HCT116 (cell line): ENCODE measurements at places on chromosomes 1 and 21.

DNA sequence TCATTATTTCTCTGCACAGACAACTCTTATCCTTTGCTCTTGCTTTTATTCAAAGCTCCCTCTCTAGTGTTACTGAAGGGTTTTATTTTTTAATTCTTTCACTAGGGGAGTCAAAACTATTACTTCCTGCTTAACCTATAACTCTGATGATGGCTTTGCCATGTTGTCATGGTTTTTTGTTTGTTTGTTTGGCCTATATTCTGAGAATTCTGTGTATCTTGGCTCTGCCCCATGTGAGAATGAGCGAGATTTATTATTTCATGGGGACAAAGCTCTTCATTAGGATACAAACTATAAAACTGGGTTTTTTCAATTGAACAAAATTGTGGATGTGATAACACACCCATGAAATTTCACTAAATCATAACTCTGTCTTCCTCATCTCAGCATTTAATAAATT, 190.5 kb upstream of the C1orf105 start:
- no peak for DNase-seq

DNA sequence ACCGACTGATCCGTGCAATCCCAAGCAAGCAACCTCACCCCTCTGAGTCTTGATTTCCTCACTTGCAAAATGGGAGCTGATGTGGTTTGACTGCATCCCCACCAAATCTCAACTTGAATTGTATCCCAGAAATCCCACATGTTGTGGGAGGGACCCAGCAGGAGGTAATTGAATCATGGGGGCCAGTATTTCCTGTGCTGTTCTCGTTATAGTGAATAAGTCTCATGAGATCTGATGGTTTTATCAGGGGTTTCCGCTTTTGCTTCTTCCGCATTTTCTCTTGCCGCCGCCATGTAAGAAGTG, 58.4 kb downstream of the FHAD1 start:
- DNase-seq = no peak

DNA sequence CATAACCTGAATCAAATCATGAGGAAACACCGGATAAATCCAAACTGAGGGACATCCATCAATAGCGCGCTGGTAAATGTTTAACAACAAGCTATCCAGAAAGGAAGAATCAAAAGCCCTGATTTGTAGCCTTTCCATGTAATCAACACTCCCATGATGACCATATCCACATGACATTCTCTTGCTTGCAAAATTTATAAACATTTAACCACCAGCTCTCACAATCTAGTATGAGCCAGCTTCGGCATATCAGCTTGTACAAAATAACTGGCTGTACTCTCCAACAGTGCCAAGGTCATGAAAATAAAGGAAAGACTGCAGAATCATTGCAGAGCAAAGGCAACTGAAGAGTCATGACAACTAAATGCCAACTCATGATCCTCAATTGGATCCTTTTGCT, 15.7 kb downstream of the HSD11B1 start:
- no peak for DNase-seq

- DNase-seq = no peak
These were observed 193.6 kb upstream of the KAZN start for GRCh38 chr1:14404862-14405301.

GRCh38 chr1:181080556-181080955, 7.9 kb upstream of the IER5 start:
- no peak for DNase-seq

DNA sequence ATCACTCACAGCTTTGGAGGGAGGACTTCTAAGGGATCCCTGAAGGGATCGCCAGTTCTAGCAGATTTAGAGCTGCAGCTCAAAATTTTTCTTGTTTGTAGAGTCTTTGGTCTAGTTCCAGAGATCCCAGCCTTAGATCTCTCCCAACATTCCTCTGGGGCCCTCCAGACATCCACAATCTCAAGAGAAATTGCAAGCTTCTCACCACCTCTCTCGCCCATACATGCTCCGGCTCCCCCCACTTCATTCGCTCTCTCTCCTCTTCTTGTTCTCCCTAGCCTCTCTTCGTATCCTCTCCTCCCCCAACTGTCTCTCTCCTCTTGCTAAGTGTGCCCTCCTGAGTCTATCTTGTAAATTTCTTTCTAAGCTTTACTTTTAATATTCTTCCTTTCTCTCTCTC, 15.1 kb upstream of the TUT4 start:
- no peak for DNase-seq

DNA sequence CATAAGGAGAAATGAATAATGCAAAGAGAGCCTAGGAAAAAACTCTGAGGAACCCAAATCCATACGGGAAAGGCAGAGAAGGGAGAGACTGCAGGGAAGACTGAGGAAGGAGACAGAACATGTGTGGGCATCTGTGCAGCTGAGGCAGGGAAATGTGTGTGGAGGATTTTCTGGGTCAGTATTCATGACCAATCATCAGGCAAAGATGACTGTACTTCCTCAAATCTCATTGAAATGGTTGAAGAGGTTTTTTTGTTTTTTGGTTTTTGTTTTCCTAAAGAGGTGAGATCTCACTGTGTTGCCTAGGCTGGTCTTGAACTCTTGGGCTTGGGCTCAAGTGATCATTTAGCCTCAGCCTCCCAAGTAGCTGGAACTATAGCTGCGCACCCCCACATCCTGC, 15.7 kb downstream of the DIP2A start:
- DNase-seq = no peak

DNA sequence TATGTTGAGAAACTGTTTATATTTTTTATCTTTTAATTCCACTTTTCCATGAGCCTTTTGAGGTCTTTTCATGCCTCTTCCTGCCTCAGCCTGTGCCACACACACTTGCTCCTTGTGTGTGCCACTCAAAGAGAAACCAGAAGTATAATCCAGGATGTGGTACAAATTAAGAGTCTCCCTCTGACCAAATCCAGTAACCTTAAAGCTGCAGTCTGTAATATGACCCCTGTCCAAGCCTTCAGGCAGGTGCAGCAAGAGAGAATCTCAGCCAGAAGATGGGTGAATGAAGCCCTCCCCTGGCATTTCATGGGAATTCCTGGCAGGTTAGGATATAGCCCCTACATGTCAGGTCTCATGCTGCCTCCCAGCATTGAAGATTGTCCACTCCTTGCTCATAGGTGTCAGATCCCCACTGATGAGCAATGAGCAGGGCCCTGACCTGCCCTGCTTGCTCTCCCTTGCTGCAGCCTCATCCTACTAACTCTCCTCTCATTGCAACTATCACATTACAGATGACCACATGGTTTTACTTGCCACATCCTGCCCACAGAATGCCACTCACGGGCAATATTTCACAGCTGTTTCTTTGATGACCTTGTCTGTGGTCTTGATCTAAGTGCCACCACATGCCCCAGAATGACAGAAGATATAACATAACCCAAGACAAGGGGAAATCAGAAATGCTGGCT, 169.3 kb downstream of the SEC16B start:
- DNase-seq = no peak

GRCh38 chr1:66834926-66835325, 33.9 kb upstream of the INSL5 start:
- DNase-seq = no peak

DNA sequence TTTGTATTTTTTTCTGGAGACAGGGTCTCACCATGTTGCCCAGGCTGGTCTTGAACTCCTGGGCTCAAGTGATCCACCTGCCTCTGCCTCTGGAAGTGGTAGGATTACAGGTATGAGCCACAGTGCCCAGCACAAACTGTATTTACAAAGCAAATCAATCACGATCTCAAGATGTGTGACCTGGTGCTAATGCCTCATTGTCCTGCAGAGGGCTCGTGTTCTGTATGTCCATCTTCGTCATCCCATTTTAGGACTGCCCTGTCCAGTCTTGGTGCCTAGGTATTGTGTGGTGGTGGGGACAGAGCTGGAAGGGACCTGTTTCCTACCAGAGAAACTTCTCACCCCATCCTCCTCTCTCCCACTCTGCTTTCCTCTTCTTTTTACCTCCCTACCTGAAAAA, 20.2 kb downstream of the PROK1 start:
- DNase-seq = peak; percentile 63

DNA sequence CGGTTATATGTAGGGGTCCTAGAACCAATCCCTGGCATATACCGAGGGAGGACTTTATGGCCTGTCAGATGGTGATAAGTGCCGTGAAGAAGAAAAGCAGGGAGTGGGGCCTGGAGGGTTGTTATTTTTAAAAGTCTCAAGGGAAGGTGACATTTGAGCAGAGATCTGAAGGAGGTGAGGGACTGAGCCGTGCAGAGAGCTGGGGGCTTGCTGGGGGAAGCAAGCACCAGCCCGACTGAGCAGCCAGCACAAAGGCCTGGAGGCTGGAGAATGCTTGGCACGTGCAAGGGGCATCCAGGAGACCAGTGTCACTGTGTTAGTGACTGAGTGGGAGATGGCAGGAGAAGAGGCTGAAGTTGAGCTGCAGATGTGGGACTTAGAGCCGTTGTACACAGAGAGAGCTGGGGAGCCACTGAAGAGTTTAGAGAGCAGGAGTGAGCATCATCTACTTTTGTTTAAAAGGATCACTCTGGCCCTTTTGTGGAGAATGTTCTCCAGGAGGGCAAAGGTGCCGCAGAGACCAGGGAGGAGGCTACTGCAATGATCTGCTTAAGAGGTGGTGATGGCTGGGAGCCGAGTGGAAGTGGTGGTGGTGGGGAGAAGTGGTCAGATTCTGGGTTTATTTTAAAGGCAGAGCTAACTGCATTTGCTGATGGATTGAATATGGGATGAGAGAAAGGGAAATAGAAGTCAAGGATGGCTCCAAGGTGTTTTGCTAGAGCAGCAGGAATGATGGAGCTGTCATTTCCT, 31.2 kb downstream of the PTPRU start:
- DNase-seq = no peak

GRCh38 chr21:25752416-25752815, 17.6 kb downstream of the GABPA start:
- no peak for DNase-seq

DNA sequence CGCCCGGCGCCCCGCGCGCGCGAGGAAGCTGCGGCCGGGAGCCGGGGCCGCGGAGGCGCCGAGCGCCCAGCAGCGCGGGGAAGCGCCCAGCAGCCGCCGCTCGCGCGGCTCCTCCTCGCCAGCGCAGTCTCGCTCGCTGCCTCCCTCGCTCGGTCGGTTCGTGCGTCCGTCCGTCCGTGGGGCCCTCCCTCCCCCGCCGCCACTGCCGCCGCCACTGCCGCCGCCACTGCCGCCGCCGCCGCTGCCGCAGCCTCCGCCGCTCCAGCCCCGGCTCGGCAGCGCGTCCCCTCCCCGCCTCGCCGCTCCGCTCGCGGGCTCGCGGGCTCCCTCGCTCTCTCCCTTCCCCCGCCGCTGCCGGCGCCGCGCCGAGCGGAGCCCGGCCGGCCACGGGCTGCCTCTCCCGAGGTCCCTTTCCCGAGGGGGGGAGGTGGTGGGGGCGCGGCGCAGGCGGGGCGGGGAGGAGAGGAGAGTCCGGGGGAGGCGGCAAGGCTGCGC, at the start of gene KCND3:
Gene KCND3 (minus strand): TSS at position 138 of the 495 bp plus-strand sequence.
- DNase-seq = no peak

- DNase-seq = no peak
These were observed 65.1 kb downstream of the ACTL8 start for GRCh38 chr1:17820198-17820597.

DNA sequence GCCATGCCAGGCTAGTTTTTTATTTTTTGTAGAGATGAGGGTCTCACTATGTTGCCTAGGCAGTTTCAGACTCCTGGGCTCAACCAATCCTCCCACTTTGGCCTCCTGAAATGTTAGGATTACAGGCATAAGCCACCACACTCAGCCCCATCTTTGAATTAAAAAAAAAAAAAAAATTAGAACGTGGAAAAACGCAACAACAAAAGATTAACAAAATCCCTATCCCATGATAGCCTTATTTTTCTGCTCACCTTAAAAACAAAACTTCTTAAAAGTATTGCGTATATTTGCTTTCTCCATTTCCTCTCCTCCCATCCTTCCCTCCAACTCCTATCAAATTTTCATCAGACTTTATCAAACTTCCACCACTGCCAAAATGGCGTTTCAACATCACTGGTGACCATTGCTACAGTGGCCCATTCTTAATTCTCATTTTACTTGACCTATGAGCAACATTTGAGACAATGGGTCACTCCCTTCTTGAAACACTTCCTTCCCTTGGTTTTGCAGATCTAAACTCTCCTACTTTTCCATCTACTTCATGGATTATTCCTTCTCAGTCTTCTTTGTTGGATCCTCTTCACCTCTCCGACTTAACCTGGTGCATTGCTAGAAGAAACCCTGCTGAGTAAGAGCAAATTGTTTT, 579 bp upstream of the ZNF684 start:
- DNase-seq = no peak

GRCh38 chr1:8015809-8016165, 10.3 kb downstream of the ERRFI1 start:
- DNase-seq = no peak

GRCh38 chr1:54275349-54275748, 75.4 kb downstream of the MRPL37 start:
- DNase-seq = no peak

DNA sequence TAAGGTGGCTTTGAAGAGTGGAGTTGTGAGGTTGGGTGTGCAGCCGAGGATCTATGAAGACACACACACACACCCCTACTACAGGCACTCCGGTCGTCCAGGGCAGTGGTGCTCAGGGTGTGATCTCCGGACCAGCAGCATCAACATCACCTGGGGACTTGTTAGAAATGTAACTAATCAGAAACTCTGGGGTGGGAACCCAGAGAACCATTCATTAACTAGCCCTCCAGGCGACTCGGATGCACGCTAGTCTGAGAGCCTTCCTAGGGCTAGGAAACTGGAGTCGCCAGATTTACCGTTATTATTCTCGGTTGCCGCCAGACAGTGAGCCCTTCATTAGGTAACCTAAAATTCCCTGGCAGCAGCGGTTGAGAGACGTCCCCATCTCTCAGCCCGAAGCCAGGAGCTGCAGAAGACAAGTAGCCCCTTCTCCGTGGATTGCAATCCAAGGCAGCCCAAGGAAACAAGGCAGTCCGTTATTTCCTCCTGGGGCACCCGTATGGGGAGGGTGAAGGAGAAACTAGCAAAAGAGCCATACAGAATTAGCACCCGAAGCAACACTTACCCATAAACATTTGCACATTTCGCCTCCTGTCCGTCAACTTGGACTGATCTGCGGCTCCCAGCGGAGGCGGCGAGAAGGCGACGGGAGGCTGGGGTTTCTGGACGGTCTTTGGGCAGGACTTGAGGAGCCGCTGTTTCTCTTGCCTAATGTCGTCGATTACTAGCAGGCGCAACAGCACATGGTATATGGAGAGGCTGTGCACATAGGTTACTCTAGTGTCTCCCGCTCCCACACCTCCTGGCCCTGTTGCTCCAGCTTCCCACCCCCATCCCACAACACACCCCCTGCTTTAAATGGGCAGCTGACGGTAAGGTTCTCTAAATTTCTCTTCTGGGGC, 2.9 kb upstream of the CCN1 start:
- DNase-seq = no peak

DNA sequence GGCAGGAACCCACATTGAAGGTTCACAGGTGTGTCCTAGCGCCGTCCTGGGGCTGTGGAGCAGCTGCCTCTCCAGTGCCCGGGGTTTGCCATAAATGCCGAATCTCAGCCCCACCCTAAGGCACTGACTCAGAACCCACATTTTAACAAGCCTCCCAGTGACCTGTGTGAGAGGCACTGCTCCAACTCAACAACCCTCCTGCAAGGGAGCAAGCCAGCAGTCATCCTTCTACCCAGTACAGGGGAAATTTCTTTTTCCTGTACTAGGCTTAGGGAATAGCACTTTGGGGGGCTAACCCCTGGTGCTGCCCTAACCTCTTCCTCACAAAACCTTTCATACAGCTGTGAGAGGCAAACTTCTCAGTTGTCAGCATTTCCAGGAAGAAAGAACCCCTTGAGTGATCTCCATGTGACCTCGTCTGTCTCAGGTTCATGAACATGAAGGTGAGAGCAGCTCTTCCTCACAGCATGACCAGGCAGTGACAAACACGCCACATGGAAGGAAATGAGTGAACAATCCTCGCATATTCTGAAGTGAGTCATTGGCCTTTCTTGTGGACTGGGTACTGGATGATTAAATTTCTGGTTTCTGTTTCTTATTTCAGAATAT, 11.4 kb upstream of the BCAR3 start:
- peak; percentile 89 for DNase-seq

GRCh38 chr1:107291987-107292386, 151.1 kb downstream of the NTNG1 start:
- no peak for DNase-seq
